ENCODE measurements at places on chromosomes 7 and 10. TPM values are rescaled to one million over a fixed set of nuclear protein-coding genes. Genes with fewer than 3 reads are reported as not detected.

Gene ADARB2
- 5.4 TPM for total RNA-seq

Gene CYP3A7
- total RNA-seq = not detected

Gene TAS2R41
- total RNA-seq = not detected

Gene AEBP1
- 106 TPM for total RNA-seq

Gene BUD23
- total RNA-seq = 54.6 TPM

Gene SLC26A3
- total RNA-seq = not detected

Gene SAMD9L
- total RNA-seq = 34.8 TPM

Gene PNLIPRP3
- total RNA-seq = not detected

Gene DLD
- 61.3 TPM for total RNA-seq

DNA sequence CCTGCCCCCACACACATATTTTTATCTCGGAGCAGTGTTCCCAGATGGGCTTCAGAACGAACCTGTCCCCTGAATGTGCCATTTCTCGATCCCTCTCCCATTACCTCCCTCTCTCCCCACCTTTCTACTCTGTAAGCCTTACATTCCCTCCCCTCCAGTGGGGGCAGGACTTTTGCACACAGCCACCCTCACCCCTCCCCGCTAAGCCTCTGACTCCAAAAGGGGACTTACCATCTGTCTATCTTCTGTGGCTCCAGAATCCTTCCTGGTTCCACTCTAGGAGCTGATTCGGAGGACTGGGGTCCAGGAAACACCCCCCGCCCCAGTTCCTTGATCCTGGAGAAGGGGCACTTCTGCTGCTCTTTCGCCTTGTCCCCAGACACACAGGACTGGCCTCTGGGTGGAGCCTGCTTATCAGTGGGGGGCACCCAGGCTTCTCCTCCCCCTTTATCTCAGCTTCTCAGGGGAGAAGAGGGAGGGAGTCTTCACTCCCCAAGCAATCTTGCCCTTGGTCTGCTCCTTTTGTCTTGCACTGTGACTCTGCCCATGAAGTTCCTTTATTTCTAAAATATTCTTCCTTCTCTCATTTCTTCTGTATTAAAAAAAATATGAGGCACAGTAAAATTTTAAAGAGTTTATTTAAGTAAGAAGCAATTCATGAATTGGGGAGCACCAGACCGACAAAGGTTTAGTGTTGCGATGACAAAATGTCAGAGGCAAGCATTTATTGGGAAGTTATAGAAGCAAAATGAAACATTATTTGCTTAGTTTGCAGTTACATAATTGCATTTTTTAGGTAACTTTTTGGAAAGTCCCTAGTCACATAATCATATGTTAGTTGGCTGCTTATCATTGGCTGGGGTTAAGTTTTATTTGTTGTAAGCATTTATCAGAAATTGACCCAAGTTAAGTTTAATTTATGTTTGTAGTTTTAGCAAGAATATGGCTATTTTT, at the start of gene KEL:
Gene KEL (minus strand): TSS at position 391 of the 954 bp plus-strand sequence. CDS start 157 bp downstream, at position 234.
- DNase-seq = no peak
- H3K27ac ChIP-seq = no peak within 1 kb of the TSS
- H3K36me3 ChIP-seq = no peaks in the 10 kb centered on the region
- H3K4me3 ChIP-seq = no peak within 1 kb of the TSS
- no peaks in the 10 kb centered on the region for H3K27me3 ChIP-seq
- H3K4me1 ChIP-seq = no peaks in the 10 kb centered on the region

DNA sequence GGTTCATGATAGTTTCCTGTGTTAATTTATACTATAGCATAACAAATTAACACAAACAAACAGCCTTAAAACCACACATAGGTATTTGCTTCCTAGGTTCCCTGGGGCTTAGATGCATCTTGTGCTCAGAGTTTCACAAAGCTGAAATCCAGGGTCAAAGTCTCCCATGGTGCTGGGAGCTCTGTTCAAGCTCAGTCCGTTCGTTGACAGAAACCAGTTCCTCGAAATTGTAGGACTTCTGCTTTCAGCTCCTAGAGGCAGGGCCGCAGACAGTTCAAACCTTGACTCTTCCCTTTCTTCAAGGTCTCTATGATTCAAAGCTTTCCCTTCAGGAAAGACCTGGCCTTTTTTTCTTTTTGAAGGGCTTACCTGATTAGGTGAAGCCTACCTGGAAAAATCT, 90.5 kb downstream of the VSTM2A start:
- H3K27ac ChIP-seq = no peak overlapping the region
- H3K4me3 ChIP-seq = no peak overlapping the region
- H3K4me1 ChIP-seq = no peaks in the 10 kb centered on the region
- no peak for DNase-seq

DNA sequence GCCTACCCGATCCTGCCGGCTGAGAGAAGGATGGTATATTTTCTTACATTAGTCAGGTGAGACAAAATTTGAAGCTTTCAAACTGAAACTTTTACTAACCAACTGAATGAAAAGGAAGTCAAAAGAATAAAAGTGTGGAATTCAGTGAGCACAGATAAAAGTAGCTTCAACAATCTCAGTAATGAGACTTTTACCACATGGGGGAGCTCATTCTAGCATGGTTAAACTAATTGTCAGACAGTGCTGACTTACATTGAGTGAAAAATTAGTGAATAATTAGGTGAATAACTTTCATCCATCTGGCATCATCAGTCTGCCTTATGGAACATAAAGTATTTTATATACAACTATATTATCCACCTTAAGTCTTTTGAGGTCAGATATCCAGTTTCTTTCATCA, 8.4 kb downstream of the FAM237B start:
- no peaks in the 10 kb centered on the region for H3K27me3 ChIP-seq
- no peaks in the 10 kb centered on the region for H3K4me1 ChIP-seq
- no peaks in the 10 kb centered on the region for H3K36me3 ChIP-seq

DNA sequence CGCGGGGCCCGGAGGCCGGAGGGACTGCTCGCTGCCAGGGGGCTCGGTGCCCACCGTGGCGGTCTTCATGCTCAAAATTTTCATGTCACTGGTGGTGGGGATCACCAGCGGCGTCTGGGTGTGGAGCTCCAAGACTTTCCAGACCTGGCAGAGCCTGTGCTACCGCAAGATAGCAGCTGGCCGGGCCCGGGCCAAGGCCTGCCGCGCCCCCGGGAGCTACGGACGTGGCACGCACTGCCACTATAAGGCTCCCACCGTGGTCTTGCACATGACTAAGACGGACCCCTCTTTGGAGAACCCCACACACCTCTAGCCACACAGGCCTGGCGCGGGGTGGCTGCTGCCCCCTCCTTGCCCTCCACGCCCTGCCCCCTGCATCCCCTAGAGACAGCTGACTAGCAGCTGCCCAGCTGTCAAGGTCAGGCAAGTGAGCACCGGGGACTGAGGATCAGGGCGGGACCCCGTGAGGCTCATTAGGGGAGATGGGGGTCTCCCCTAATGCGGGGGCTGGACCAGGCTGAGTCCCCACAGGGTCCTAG, 2.0 kb downstream of the FZD9 start:
- peaks cover 39% of the 10 kb centered on the region for H3K4me1 ChIP-seq
- peaks cover 22% of the 10 kb centered on the region for H3K36me3 ChIP-seq
- no peak overlapping the region for H3K4me3 ChIP-seq
- no peak overlapping the region for H3K27ac ChIP-seq
- DNase-seq = peak; percentile 75

DNA sequence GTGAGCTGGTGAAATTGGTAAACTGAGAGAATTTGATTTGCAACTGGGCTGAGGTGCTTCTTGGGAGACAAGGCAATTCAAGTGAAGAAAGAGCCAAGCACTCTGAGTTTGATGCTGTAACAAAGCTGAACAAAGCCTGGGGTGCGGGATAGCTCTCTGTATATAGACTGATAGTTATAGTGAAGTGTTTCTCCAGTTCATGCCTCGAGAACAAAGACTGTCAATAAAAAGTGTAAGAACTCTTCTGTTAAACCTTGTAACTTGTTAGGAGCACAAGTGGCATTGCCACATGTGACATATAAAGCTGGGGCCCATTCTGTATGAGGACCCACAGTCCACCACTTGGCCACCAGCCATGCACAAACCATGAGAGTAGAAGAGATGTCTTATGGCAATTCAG, 11.3 kb upstream of the PNPLA8 start:
- H3K27me3 ChIP-seq = no peaks in the 10 kb centered on the region
- H3K27ac ChIP-seq = no peak overlapping the region
- H3K36me3 ChIP-seq = no peaks in the 10 kb centered on the region
- H3K4me3 ChIP-seq = no peak overlapping the region
- H3K4me1 ChIP-seq = peaks cover 10% of the 10 kb centered on the region

DNA sequence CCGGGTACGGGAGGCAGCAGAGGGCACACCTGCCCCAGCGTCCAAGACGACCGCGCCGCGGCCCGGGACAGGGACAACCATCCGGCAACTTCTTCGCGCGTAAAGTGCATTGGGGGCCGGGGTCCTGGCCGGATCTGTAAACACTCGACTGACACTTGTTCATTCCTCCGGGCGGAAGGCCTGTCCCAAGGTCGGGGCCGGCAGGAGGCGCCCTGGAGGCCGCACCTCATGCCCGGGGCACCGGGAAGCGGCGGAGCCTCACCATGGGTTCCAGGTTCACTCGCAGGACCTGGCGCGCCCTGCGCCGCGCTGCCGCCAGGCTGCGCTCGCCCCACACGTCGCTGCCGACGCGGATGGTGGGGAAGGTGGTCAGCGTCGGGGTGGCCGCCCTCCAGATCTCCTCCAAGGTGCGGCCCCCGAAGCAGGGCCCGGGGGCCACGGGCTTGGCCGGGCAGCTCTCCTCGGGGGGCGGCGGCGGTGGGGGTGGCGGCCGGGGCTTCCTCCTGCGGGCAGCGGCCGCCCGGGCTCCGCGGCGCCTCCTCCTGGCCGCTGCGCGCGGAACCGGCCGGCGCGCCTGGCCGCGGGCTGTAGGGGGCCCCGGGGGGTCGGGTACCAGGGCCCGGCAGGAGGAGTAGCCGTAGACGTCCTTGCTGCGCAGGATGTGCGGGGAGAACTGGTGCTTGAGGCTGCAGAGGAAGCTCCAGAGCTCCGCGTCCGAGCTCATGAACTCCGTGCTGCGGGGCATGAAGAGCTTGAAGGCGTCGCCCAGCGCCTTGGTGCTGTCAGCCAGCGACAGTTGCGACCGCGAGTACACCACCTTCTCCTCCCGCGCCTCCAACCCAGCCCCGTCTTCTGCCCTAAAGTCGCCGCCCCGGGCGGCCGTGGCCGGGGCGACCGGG, 746 bp downstream of the CCDC71L start:
- peak overlapping the region; percentile 74 for H3K4me3 ChIP-seq
- peak; percentile 97 for DNase-seq
- peak overlapping the region; percentile 98 for H3K27ac ChIP-seq
- H3K36me3 ChIP-seq = no peaks in the 10 kb centered on the region
- H3K4me1 ChIP-seq = peaks cover 17% of the 10 kb centered on the region
- H3K27me3 ChIP-seq = no peaks in the 10 kb centered on the region

DNA sequence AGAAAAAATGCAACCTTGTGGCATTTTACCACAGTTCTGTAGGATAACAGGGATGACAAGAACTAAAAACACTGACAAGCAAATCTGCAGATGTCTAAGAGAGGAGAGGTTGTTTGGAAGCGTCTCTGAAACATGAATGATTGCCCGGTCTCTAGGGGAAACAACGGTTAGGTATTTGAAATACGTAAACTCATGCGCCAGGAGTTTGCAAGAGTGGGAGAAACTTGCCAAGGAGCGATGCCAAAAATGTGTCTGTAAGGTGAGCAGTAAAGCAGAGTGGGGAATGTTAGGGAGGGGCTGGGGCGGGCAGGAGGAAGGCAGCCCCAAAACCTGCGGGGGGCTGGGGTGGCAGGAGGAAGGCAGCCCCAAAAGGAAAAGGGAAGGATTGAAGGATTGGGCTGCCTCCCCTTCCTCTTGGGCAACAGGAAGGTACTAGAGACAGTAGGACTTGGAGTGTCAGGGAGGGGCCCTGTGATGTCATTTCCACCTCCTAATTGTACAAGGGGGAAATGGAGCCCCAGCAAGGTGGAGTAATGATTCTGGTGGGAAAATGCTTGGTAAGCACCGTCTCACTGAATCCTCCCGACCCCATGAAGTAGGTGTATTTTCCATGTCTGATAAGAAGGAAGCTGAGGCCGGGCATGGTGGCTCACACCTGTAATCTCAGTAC, 33.2 kb upstream of the PLEKHA1 start:
- H3K4me3 ChIP-seq = no peak overlapping the region
- no peaks in the 10 kb centered on the region for H3K36me3 ChIP-seq
- DNase-seq = no peak

GRCh38 chr7:114130866-114131265, 212.1 kb upstream of the PPP1R3A start:
- no peak overlapping the region for H3K4me3 ChIP-seq
- H3K27ac ChIP-seq = no peak overlapping the region
- no peaks in the 10 kb centered on the region for H3K36me3 ChIP-seq
- H3K4me1 ChIP-seq = no peaks in the 10 kb centered on the region
- H3K27me3 ChIP-seq = no peaks in the 10 kb centered on the region
- no peak for DNase-seq

DNA sequence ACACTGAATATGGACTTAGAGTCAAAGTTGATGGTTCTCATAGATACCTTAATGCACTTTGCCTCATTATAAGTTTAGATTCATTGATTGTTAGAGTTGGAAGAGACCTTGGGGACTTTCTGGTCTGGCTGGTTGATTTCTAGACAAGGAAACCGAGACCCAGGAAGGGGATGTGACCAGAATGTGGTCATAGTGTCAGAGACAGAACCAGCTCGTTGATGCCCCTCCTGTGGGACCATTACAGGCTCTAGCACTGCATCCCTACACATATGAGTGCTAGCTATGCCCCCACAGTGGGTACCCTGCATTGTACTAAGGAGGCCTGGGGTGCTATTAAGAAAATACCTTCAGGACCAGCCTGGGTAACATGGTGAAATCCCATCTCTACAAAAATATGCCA, 306.6 kb downstream of the CAMK1D start:
- H3K27ac ChIP-seq = no peak overlapping the region
- peaks cover 1% of the 10 kb centered on the region for H3K36me3 ChIP-seq
- H3K4me1 ChIP-seq = no peaks in the 10 kb centered on the region
- H3K27me3 ChIP-seq = no peaks in the 10 kb centered on the region
- H3K4me3 ChIP-seq = no peak overlapping the region
- DNase-seq = no peak

DNA sequence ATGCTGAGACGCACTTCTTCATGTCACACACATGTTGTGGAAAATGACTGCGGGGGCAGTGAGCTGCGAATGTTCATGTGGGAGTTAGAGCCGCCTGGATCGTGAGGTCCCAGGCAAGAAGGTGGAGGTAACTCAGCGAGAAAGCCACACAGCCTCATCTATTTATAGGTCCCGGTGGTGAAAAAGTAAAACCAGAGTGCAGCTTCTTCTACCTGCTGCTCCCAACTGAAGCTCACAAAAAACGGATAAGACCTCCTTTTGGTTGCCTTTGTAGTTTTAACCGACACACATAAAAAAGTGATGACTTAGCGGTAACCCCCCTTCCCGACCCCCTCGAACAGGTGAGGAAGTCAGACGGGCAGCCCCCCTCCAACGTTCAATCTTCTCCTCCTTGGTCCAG, 276.9 kb downstream of the GATA3 start:
- H3K4me3 ChIP-seq = no peak overlapping the region
- DNase-seq = no peak
- H3K27ac ChIP-seq = no peak overlapping the region
- no peaks in the 10 kb centered on the region for H3K36me3 ChIP-seq
- peaks cover 15% of the 10 kb centered on the region for H3K27me3 ChIP-seq
